Posterior cingulate gyrus (tissue), 11 donors: ENCODE measurements at places on chromosomes 12 and 14.
A peak's percentile ranks its signal among the peaks of the same experiment; 100 is the strongest.

GRCh38 chr12:115313929-115314328, 630.0 kb upstream of the TBX3 start:
- no peak for DNase-seq

GRCh38 chr12:118103601-118104382, at the start of gene VSIG10:
Gene VSIG10 (minus strand): TSS chr12:118104011. CDS start chr12:118103671, 340 bp downstream.
- DNase-seq = peak; percentile 31

- DNase-seq = no peak
Measured at GRCh38 chr12:55797068-55797467, 20.5 kb downstream of the SARNP start.

- DNase-seq = no peak
Measured at GRCh38 chr14:70018713-70019211, 139.5 kb downstream of the SMOC1 start.

DNA sequence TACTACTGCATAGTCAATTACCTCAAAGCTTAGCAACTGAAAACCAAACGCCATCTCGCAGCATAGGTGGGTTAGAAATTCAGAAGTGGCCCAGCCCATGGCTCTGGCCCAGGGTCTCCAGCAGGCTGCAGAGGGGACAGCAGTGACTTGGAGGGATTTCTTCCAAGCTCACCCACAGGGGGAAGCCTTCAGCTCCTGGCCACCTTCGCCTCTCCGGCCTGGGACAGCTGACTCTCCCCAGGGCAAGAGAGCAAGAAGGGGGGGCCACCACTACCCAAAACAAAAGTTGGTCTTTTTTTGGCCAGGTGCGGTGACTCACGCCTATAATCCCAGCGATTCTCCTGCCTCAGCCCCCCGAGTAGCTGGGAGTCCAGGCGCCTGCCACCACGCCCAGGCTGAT, 32.2 kb upstream of the ANKRD9 start:
- no peak for DNase-seq

- DNase-seq = no peak
Measured at GRCh38 chr12:95147866-95148265, 69.4 kb downstream of the FGD6 start.

GRCh38 chr12:24822121-24822899, 126.6 kb downstream of the BCAT1 start:
- no peak for DNase-seq

DNA sequence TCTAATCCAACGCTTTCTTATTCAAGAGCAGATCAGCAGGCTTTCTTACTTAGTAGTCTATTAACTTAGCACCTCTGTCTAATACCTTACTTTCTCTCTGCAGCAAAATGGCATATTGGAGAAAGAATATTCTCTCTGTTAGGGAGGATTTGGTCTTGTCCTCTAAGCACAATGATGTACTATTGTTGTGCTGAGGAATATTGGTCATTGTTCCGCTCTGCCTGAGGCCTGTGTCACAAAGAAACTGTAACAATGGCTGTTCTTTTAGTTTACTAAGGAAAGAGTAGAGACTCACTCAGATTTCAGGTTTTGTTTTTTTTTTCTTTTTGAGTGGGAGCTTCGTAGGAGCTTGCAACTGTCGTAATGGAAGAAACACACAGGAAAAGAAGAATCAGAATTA, 1358.8 kb downstream of the LRFN5 start:
- DNase-seq = peak; percentile 29
